ENCODE measurements at places on chromosomes 6 and 20.

- DNase-seq: no peak
Observed at GRCh38 chr6:13349811-13350506, 21.6 kb upstream of the TBC1D7 start.

DNA sequence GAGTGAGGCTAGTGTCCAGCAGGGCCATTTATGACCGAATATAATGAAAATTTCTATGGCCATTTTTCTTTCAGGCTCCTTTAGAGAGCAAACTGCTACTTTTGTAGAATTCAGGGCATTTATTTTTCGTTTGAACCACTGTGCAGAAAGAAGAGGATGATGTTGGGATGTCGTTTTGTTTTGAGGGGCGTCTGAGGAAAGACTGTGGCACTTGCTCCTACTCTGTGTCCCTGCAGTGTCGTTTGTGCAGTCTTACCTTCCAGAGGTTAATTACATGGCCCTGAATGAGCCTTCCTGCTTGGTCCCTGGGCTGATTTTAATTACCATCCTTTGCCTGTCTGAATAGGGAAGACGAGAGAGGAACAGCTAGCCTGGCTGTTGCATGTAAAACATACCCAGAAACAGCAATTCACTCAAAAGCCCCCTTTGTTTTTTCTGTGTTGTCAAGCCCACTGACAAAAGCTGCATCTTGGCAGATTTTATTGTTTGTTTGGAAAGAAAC is 65.3 kb downstream of the CTNNBL1 start:
- DNase-seq: no peak

DNA sequence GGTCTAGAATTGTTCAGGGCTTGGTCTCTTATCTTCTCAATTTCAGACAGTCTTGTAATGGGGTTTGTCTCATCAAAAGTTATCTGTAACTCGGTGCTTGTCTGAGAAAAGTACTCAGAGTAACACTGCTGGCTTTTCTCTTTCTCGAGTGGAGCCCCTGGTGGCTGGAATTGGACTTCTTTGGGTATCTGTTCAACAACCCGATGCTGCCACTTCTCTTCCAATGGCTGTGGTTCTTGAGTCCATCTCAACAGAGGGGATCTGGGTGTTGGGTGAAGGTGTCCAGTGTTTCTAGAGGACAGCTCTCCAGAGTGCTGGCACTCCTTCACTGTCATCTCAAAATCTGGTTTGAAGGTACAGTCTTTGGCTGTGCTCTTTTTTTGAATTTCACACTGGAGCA is 24.6 kb downstream of the DST start:
- DNase-seq: no peak

GRCh38 chr20:19756761-19757486 is 1.1 kb upstream of the RIN2 start:
- DNase-seq: no peak
